ENCODE measurements at places on chromosomes 7 and 10.

- peak; percentile 21 for DNase-seq
Observed at GRCh38 chr7:92837000-92837749, 802 bp upstream of the CDK6 start.

DNA sequence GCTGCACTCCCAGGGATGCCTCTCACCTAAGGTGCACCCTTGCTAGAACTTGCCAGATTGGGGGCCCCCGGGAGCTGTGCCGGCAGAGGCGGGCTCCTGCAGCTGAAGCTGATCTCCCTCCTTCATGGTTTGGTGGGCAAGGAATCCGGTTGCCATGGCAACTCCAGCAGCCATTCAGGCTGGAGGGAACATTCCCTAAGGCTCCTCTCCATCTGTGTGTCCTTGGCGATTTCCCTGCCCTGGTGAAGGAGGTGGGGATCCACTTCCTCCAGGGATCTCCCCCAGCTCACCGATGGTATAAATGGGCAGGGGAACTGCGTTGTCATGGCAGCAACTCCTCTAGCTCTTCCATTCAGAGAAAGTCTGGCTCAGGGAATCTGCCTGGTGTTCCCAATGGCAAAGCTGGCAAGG is 49.6 kb upstream of the GPR158 start:
- DNase-seq, result no peak

DNA sequence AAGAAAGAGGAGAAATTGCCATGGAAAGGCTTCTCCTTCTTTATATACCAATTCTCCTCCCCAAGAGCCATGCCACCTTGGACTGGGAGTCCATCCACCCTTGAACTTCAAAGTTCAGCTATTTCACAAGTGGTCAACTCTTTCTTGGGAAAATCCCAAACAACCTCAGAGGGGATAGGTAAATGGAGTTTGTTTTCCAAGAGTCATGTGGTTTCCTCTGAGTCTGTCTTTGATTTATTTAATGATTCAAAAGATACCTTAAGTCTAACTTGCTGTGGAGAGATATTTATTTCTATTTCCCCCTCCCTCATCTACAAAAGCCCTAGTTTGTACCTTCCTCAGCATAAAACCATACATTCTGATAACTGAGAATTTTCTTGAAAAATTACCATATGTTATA is 758.6 kb upstream of the IGFBP3 start:
- no peak for DNase-seq

- no peak for DNase-seq
Observed at GRCh38 chr10:21171936-21172541, 274.9 kb upstream of the NEBL start.

GRCh38 chr7:96174812-96175211 is 147.1 kb downstream of the SLC25A13 start:
- DNase-seq, result no peak

- DNase-seq, result no peak
Observed at GRCh38 chr7:2516194-2516555, 3.4 kb upstream of the LFNG start.

- DNase-seq, result no peak
Observed at GRCh38 chr7:139043823-139044812, 8.3 kb upstream of the ZC3HAV1L start.

GRCh38 chr10:126309228-126309883 is 78.9 kb downstream of the ADAM12 start:
- DNase-seq, result no peak

DNA sequence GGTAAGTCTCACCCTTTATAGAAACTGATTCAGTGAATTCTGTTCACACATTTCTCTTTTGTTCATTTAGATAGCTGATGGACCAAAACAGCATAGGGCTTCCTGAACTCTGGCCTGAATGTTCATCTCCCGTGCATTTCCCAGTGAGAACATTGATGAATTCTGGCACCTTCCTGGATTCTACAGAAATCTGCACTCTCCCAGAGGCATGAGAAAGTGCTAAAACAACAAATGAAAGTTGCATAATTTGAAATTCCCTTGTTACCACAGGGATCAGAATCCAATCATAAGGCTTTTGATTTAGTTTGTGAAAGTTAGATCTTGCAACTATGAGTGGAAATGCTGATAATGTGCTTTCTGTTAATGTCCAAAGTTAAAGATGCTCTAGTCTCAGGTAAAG is 29.7 kb upstream of the SCIN start:
- DNase-seq, result no peak

DNA sequence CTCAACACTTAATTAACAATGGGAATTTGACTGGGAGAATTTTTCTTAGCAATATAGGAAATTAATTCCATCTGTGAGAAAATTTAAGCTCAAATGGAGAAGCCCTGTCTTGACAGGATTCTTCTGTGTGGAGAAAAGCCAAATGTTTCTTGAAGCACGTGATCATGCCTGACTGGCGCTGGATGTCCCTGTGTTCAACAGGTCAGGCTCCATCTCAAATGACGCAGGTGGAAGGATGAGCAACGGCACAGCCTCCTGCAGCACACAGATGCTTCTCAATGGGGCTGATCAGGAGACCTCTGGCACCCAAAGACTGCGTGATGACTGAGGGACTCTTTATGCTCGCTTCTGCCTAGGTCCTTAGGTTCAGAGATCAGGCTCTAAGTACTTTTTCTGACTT is 143.8 kb downstream of the RSU1 start:
- no peak for DNase-seq

DNA sequence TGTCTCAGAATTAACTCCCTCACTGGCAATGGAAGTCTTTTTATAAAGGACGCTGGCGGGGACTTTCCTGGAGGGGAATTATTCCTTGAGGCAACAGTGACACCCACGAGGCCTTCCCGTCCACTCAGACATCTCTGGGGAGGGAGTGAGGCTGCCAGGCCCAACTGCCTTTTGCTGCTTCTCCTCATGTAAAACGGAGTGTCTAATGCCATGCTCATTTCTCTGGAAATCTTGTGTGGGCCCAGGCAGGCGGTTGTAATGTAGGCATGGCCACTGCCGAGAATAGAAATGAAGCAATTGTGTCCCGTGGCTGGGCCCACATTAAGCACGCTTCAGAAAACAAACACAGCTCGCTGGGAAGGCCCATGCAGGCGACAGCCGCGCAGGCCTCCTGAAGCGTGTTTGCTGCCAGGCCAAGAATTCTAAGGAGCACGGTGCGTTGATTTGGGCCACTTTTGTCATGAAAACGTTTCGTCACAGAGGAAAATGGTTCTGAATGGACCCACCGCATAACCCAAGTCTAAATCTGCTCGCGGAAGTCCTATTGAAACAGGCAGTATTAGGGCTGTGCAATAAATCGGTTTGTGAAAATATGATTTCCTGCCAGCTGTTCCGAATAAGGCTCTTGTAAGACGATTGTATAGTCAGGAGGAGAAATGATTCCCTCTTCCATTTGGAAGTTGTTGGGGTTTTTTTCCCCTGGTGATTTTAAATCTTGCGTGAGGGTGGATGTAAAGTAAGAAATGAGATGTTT is 104.2 kb upstream of the CHST15 start:
- DNase-seq, result no peak

GRCh38 chr10:3423384-3423783 is 250.8 kb upstream of the PITRM1 start:
- DNase-seq, result no peak

DNA sequence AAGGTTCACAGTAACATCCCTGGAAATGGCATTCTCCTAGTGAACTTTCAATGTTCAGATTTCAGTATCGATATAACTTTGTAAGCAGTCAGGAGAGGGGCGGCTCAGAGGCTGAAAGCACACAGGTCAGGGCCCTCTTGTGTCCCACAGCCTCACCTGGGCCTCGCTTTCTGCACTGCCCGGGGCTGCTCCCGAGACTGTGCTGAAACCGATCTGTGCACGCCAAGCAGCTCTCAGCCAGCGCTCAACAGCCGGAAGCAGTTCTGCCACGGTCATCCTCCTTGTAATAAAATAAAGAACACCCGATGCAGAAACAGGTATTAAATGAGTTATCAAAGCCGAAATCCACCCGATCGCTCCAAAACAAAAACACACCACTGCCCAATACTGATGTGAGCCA is 106.0 kb downstream of the DIP2C start:
- no peak for DNase-seq

DNA sequence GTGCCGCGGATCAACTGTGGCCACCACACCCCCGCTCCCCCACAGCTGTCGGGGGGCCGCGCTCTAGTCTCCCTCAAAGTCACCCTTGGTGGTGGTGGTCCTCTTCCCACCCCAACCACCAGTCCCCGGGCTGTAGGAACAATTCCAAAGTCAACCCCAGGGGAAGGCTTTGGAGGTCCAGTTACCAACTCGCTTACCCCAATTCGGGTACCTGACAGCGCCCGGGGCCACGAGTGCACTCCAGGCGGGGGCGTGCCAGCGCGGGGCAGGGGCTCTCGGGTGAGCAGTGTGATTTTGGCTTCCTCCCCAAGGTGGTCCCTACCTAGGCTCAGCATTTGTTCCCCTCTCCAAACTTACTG is 584 bp upstream of the ZMIZ1 start:
- no peak for DNase-seq

DNA sequence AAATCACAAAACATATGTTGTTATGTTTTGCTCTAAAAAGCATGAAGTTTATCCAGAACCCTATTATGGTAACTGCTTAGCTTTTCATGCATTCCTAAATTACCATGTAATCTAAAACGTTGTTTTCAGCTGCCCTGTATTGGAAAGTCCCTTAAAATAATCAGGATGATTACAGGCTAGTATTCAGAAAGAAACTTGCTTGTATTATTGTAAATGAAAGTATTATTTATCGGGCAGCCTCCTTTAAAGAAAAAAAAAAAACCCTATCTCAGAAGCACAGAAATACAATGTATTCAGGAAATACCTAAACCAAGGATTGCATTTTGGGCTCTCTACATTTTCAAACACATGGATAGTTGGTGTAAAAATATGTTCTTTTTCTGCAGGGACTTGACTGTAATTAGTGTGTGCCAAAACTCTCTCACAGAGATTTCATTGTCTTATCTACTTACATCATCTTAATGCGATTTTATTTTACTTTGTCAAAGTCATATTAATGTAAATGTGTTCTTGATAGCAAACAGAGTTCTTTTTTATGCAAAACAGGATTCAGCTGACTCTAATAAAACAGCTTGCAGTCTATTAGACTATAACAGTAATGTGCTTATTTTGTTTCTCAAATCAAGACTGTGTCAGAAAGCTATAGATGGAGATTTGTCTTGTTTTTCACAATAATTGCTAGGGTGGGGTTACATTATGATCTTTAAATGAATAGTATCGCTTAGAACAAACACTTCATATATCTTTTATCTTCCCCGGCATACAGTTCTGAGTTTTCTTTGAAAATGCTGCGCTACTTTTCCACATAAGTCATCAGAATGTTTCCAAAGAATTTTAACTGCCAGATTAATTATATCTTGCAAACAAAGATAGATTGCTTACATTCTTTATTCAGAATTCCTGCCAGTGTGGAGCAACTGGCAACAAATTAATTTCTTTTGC is 65.3 kb upstream of the ARID5B start:
- peak; percentile 43 for DNase-seq

GRCh38 chr7:139370301-139370942 is 10.7 kb downstream of the LUC7L2 start:
- no peak for DNase-seq

GRCh38 chr7:41568135-41568534 is 134.8 kb downstream of the INHBA start:
- no peak for DNase-seq

DNA sequence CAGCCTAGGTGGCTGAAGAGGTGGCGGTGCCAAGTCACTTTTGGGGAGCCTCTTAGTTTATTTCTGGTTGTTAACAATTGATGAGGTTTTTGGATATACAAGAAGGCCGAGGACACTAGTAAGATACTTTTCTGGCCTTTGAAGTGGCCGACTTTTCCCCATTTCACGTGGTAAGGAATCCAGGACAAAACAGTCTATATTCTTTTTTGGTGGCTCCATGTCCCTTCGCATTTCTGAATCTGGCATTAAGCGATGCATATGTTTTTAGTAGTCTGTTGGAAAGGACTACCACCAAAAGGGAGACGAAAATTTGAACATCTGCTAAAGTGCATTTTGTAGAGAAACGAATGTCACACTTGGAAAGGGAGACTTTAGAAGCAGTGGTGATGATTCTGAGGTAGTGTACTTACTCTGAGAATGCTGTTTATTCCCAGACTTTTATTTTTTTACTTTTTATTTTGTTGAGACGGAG is 1.5 kb downstream of the MLLT10 start:
- no peak for DNase-seq

DNA sequence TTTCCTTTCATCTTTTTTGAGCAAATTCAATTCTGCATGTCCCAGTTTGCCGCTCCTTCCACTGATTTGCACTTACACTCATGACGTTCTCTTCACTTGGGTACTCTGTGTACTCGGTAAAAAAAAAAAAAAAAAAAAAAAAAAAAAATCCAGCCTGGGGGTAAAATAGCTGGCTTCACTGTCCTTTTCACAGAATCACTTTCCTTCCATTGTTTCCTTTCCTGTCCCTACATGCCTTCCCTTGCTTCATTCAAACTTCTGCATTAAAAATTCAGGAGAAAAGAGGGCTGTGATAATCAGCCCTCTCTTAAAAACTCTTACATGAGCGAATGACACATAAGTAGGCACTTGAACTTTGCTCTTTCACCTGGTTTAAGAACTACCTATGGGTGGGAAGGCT is 8.7 kb downstream of the ANKRD1 start:
- no peak for DNase-seq

DNA sequence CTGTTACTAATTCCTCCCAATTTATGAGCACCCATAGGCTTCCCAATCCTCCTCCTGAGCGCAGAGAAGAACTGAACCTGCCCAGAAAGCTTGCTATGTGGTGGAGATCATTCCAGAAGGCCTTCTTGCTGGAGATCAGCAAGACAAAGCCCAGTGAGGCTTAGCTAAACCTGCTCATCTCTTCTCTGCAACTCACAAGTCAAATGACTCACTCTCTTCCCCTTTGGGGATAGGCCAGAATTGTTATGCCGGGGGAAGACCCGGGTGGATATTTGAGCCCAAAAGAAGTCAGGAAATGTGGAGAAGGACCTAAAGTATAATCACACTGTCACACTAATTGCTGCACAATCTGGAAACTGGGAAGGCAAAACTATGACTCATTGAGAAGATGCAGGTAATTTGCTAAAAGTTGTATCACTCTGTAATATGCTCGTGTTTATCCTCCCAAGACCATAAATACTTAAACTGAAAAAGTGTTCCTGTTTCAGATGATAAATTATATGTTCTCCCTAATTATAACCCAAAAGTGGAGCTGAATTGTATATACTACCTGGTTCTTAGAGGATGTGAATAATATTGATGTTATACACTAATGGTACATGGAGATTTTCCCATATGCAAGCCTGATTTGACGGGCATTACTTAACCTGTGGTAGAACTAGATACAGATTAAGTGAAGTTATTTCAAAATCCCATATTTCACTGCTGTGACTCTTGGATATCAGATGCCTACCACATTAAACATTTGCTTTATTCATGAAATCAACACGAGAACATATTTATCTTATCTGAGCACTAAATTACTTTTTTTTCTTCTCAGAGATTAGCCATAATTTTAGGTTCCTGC is 6.4 kb downstream of the NEBL start:
- DNase-seq, result no peak

- DNase-seq, result no peak
Observed at GRCh38 chr10:58806970-58807628, 294.4 kb downstream of the BICC1 start.

- DNase-seq, result no peak
Observed at GRCh38 chr7:147723536-147723935, 867.0 kb upstream of the C7orf33 start.

- no peak for DNase-seq
Observed at GRCh38 chr7:114823290-114823689, 98.6 kb upstream of the MDFIC start.

GRCh38 chr7:102000123-102000522 is 182.7 kb downstream of the CUX1 start:
- no peak for DNase-seq

- DNase-seq, result no peak
Observed at GRCh38 chr7:17746020-17746530, 194.2 kb downstream of the SNX13 start.

GRCh38 chr7:95549818-95550529 is 46.3 kb downstream of the PDK4 start:
- DNase-seq, result peak; percentile 72
